ENCODE measurements at places on chromosomes 13 and 19.

DNA sequence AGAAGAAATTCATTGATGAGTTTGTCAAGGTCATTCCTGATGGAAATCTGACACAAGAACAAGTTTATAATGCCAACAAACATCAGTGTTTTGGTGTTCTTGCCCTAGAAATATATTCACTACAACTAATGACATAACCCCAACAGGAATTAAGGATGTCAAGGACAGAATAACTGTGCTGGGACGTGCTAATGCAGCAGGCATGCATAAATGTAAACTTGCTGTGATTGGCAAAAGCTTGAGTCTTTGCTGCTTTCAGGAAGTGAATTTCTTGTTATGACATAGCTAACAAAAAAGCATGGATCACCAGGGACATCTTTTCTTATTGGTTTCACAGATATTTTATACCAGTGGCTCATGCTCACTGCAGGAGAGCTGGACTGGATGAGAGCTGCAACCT lies 144.6 kb downstream of the KCTD12 start:
- no peaks in the 10 kb centered on the region for H3K36me3 ChIP-seq
- no peaks in the 10 kb centered on the region for H3K27me3 ChIP-seq
- H3K4me1 ChIP-seq = no peaks in the 10 kb centered on the region
- no peak for DNase-seq

DNA sequence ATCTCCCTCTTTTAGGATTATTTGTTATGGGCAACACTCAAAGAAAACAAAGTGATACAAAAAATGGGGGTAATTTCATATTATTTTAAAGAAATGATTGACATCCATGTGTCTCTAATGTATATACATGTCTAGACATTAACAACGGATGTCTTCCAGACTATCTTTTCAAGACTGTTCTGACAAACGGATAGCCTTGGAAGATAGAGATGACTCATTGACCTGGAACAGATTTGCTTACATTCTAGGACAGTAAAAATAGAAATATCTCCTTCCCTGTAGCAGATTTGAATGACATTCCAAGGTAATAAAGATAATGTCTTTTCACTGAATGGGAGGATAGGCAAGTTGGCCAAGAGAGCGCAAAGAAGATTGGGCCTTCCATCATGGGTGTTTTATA lies 26.2 kb upstream of the SLITRK6 start:
- no peak overlapping the region for H3K27ac ChIP-seq
- no peaks in the 10 kb centered on the region for H3K4me1 ChIP-seq
- no peak for DNase-seq
- no peaks in the 10 kb centered on the region for H3K36me3 ChIP-seq

DNA sequence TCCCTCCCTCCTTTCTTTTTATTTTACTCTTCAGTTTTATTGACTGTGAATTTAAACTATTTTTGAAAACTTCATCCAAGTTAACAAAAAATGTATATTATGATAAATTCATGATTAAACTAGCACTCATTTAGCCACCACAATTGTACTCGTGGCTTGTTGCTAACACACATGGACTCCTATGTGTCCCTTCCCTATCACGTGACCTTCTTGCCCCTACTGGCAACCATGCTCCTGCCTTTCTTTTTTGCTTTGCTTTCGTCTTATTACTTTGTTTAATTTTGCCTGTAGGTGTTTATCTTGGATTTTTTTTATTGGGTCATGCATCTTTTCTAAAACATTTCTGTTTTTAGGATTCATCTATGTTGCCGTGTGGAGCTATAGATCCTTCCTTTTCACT lies 8.2 kb downstream of the CLC start:
- no peak for DNase-seq
- no peaks in the 10 kb centered on the region for H3K36me3 ChIP-seq
- H3K4me3 ChIP-seq = no peak overlapping the region
- no peaks in the 10 kb centered on the region for H3K27me3 ChIP-seq

- no peak for DNase-seq
- no peak overlapping the region for H3K27ac ChIP-seq
- H3K27me3 ChIP-seq = no peaks in the 10 kb centered on the region
- H3K4me3 ChIP-seq = no peak overlapping the region
- no peaks in the 10 kb centered on the region for H3K4me1 ChIP-seq
- no peaks in the 10 kb centered on the region for H3K36me3 ChIP-seq
Measured at GRCh38 chr19:19579533-19580361, 38.7 kb downstream of the PBX4 start.

- DNase-seq = no peak
- no peaks in the 10 kb centered on the region for H3K36me3 ChIP-seq
- H3K27ac ChIP-seq = no peak overlapping the region
- H3K4me1 ChIP-seq = no peaks in the 10 kb centered on the region
- H3K4me3 ChIP-seq = no peak overlapping the region
Measured at GRCh38 chr19:17965370-17966128, 1.4 kb upstream of the KCNN1 start.

GRCh38 chr13:71867131-71867814 lies at the start of gene DACH1:
Gene DACH1, minus strand, starts transcription at chr13:71867204.
- peak within 1 kb of the TSS; percentile 52 for H3K4me3 ChIP-seq
- no peak for DNase-seq
- no peak within 1 kb of the TSS for H3K27ac ChIP-seq

- H3K27ac ChIP-seq = peak overlapping the region; percentile 75
- peak overlapping the region; percentile 66 for H3K4me3 ChIP-seq
- H3K4me1 ChIP-seq = peaks cover 13% of the 10 kb centered on the region
- DNase-seq = peak; percentile 64
- no peaks in the 10 kb centered on the region for H3K27me3 ChIP-seq
Measured at GRCh38 chr19:36420961-36421748, 2.7 kb upstream of the ZFP82 start.

GRCh38 chr19:17797424-17798201 lies 2.7 kb downstream of the B3GNT3 start:
- peaks cover 4% of the 10 kb centered on the region for H3K27me3 ChIP-seq
- H3K4me3 ChIP-seq = no peak overlapping the region
- H3K4me1 ChIP-seq = peaks cover 7% of the 10 kb centered on the region

DNA sequence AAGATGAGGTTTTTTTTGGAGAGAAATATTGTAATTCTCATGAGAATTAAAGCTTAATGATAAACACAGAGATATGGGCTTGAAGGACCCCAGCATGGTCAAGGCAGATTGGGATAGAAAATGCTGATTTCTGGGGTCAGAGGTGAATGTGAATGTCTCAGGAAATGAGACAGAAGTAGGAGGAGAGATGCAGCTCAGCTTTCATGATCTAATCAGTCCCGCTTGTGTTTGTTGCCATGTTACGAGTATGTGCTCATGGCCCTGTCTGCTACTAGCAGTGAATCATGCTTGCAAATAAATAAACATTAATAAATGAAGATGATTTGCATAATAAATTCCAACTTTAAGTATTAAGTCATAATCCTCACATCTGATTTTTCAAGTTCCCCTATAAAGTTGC lies 23.0 kb upstream of the NDFIP2 start:
- no peak overlapping the region for H3K27ac ChIP-seq
- H3K4me1 ChIP-seq = no peaks in the 10 kb centered on the region
- H3K4me3 ChIP-seq = no peak overlapping the region
- no peaks in the 10 kb centered on the region for H3K27me3 ChIP-seq
- no peaks in the 10 kb centered on the region for H3K36me3 ChIP-seq
